Kidney epithelial cell (primary cell): ENCODE measurements at places on chromosomes 3 and 15.

DNA sequence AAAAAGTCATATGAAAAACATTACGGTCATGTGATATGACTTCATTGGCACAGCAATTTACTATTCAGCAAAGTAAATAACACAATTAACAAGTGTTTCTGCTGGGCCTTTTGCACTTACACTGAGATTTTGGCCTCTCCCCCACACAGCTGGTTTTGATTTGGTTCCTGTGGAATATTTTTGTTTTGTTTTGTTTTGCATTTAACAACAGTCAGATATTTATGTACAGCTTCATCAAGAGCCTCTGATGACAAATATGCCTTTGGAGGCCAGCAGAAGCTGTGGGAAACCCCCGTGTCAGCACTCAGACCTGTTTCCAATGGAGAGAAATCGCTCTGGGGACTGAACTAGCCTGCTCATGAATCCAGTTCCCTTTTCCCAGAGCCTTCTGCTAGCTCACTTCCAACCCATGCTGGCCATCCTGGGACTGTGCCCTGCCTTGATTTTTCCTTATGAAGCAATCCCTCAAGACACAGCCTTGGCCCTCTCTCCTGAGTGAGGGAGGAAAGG lies 161.9 kb downstream of the ATG7 start:
- peak; percentile 5 for DNase-seq

DNA sequence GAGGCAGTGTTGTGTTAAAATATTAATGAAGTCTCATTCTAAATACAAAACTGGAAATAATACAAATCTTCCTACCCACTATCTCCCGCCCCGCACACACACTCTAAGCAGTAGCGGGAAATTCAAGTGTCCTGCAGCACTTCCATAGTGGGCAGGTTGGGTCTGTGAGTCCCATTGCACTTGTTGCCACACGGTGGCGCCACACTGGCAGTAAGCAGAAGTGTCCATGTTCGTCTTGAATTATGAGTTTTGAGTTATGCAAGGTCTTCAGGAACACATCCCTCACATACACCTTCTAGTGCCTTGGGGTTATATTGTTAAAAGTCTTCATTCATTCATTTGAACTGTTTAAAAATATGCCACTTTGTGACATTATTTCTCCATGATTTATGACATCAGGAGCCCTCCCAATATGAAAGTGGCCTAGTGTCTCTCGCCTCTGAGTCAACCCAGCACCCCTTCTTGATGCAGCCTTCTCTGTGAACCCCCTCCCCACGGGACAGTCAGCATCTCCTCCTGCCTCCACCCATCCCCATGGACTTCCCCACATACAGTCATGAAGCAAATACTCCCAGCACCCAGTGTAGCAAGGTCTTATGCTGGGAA lies 17.6 kb upstream of the CCDC174 start:
- DNase-seq = no peak

DNA sequence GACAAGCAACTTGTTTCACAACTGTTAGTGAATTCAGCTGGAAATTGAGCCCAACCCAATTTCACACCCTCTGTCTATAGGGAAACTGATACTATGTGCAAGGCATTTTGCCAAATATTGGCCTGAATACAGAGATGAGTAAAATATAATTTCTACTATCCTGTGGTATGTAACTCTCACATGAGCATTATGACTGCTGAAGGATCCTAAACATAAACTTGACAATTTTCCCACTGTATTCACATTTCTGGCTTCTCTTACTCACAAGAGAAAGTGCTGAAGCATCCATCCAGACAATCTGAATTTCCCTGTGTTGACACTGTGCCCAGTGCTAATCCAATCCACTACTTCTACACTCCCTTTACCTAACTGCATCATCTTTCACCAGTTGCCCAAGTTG lies 28.4 kb downstream of the SERPINI2 start:
- DNase-seq = no peak

- no peak for DNase-seq
These were observed at the start of gene CCR4 for GRCh38 chr3:32951410-32951811. CCR4 (plus strand) TSS chr3:32951644; CDS start chr3:32953423, 1,779 bp downstream.

DNA sequence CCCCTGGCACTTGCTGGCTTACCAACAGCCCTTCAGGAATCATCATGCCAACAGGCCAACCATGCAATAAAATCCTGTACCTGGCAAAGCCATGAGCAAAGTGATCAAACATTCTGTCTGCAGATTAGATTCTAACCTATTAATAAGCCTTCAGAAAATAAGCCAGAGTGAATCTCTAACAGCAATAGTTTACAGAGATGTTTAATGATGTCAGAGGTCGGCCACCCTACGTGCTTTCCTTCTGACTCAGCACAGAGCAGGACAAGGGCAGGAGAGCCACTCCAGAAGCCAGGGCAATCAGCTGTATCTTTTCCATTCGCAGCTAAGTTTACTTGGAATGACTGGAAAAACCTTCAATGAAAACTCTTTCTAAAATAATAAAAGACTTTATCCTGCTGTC lies 13.1 kb downstream of the COL8A1 start:
- peak; percentile 64 for DNase-seq
